ENCODE measurements at places on chromosomes 2 and 18.

DNA sequence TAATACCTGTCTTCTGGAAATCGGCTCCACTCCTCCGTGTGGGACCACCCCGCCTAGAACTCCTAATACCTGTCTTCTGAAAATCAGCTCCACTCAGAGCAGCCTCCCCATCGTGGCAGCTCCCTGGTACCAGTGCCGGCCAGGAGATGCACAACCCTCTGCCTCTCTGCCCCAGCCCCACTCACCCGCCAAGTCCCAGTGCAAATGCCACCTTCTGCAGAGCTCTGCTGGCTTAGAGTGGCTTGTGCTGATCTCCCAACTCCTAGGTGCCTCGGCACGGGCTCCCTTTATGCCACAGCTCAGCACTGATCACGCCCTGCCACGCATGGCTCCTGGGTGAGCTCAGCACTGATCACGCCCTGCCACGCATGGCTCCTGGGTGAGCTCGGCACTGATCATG lies 258.5 kb downstream of the HDAC4 start:
- DNase-seq = no peak

- DNase-seq = no peak
Measured at GRCh38 chr2:170222842-170223241, 44.9 kb downstream of the MYO3B start.

DNA sequence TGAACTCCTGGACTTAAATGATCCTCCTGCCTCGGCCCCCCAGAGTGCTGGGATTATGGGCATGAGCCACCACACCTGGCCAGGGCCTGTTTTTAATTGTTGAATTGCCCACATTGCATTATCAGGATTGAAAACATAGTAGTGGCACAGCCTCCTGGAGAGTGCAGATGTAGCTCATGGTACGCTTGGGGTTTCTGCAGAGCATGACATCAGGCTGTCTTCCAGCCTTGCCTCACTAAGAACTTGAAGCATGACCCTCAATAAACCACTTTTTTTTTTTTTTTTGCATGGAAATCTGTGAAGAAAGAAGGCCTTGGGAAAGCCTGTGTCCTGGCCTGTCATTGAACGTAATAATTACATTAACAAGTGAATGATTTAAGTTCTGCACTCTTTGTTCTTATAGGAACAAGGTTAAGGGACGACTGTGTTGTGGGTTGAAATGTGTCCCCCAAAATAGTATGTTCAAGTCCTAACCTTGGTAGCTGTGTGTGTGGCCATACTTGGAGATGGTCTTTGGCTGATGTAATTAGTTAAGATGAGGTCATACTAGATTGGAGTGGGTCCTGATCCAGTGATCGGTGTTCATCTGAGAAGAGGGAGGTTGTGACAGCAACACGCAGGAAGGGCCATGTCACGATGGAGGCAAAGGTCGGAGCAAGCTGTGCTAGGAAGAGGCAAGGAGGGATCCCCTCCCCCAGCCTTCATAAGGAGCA lies 90.2 kb downstream of the AGAP1 start:
- no peak for DNase-seq

- no peak for DNase-seq
Measured at GRCh38 chr18:57845605-57846074, 42.5 kb upstream of the ATP8B1 start.

GRCh38 chr18:27605107-27605834 lies 420.2 kb upstream of the CHST9 start:
- DNase-seq = peak; percentile 44

- DNase-seq = no peak
Measured at GRCh38 chr2:226669905-226670304, 129.7 kb downstream of the IRS1 start.

GRCh38 chr2:11072550-11072949 lies 82.7 kb upstream of the SLC66A3 start:
- DNase-seq = no peak

DNA sequence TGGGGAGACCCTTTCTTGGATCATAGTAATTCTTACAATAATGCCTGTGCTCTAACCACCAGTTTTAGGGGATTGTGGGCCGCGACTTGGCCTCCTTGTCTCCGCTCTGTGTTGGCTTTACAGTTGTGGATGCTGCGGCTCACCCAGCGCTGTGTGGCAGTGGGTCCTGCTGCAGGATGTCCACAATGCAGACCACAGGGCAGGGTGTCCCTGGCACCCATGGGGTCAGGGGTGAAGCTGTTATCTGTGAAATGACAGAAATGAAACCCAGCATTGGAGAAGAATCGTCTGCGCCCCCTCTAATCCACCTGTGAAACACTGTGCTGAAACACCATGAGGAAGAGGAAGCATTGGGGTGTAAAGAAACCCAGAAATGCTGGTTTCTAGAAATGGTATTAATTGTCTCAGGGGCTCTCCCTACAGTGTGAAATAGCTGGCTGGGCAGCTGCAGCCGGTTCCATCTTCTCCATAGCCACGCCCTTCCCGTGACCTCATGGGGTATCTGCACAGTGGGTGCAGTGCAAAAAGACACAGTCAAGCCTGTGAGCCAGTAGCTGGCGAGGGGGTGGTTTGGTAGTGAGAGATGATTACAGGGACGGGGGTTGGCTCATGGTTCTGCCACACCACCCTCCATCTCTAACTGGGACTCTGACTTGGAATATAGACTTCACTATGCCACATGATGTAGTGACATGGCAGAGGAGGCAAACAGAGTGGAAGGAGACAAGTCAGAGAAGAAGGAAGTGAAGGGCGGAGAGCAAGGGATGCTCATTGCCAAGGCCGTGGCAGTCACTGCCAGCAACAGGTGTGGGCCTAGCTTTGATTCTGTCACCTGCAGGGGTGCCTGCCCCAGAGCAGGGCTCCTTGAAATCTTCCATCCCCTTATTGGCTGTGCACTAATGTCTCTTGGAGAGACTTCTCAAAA lies 16.2 kb downstream of the INPP4A start:
- no peak for DNase-seq

DNA sequence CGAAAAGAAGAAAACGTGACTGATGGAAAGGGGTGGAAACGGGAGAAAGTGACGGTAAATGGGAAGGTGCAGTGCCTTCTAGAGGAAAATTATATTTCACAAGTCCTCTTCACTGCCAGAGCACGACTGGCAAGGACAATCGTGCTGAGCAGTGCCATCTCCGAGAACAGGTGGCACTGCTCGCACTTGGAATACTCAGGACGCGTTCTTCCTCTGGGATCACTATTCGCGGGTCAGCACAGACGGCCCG lies 364 bp downstream of the STAT1 start:
- no peak for DNase-seq

- DNase-seq = peak; percentile 35
Measured at GRCh38 chr2:204260162-204260877, 285.0 kb upstream of the PARD3B start.

- no peak for DNase-seq
Measured at GRCh38 chr2:219542931-219543595, 546 bp downstream of the CHPF start.

- DNase-seq = no peak
Measured at GRCh38 chr2:120294008-120294340, 41.3 kb downstream of the RALB start.

GRCh38 chr18:65018184-65018583 lies 732.6 kb upstream of the CDH7 start:
- DNase-seq = no peak

DNA sequence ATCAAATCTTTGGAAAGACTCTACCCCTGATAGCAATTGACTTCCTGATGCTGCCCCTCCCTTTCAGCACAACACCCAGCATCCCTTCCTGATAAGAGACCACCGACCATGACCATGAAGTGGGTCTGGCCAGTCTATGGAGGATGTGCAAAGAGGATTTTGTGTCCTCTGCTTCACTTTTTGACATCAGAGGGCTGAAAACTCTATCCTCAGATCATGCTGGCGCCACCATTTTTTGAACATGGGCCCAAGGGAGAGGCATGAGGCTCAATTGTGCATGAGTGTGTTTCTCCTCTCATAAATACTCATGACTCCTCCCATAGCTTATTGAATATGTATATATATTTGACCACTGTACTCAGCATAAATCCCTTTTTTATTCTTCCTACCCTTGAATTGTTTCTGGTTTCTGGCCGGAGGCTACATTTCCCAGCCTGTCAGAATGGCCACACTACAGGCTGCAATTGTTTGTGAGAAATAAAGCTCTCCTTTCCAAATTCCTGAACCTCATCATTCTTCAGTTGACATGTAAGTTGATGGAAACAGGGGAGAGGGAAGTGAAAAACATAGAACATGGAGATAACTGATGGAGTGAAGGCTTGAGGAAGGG lies 314.1 kb downstream of the MYCN start:
- no peak for DNase-seq

DNA sequence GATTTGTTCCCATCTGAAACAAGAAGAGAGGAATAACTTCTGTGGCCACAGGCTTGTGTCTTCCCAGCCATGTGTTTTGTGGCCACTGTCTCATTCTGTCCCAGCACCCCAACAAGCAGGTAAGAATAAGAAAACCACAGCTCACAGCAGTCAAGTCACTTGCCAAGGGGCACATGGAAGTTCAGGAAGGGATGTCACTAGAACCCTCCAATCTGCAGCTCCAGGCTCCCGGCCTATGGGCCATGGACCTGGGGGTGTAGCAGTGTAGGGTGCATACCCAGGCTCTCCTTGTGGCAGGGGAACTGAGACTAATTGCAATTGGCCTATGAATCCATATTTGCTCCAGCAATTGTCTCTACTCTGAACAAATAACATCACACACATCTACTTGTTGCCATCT lies 112.5 kb downstream of the TFCP2L1 start:
- no peak for DNase-seq

GRCh38 chr2:229695961-229696360 lies 18.4 kb downstream of the DNER start:
- no peak for DNase-seq

DNA sequence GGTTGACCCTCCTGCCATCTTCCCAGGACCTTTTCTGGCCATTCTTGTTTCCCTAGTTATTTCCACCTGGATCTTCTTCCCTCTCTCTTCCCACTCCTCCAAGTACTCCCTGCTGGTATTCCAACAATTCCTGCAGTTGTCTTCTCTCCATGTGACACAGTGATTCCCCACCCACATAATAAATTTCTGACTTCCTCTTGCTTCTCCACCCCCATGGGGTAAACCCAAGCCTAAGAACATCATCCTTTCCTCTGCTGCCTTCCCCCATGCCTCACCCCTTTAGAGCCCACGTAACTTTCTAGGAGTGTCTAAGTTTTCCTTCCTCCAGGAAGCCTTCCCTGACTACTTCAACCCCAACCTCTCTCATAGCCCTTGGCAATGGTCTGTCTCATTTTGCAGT lies 72.6 kb downstream of the CELF4 start:
- no peak for DNase-seq

- DNase-seq = no peak
Measured at GRCh38 chr18:41643427-41643826, 311.6 kb upstream of the PIK3C3 start.

- no peak for DNase-seq
Measured at GRCh38 chr2:208147759-208148158, 1.8 kb upstream of the CRYGB start.

GRCh38 chr2:86204458-86204857 lies 5.2 kb downstream of the MRPL35 start:
- no peak for DNase-seq

GRCh38 chr18:8231316-8231715 lies 377.9 kb upstream of the RAB12 start:
- no peak for DNase-seq

- DNase-seq = no peak
Measured at GRCh38 chr2:12769492-12770105, 52.9 kb downstream of the TRIB2 start.

GRCh38 chr18:75112186-75113096 lies 96.5 kb downstream of the PTGR3 start:
- DNase-seq = no peak

GRCh38 chr18:72091369-72091768 lies 452.8 kb downstream of the CBLN2 start:
- DNase-seq = no peak

DNA sequence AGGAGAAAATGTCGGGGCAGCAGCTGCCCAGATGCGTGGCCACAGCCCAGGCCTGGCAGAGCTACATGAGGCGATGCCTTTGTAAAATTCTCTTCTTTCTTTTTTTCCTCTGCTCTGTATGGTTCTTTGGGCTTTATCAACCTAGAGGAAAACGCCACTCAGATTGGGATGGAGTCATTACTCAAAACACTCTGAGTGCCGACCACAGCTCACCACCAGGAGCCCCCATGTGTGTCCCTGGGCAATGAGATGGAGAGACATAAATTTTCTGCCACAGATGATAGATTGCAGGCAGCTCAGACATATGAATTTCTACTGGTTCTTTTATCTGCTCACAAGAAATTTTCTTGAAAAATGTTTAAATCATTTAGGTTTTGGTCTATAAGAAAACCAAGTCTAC lies 56.0 kb downstream of the PARD6G start:
- no peak for DNase-seq

DNA sequence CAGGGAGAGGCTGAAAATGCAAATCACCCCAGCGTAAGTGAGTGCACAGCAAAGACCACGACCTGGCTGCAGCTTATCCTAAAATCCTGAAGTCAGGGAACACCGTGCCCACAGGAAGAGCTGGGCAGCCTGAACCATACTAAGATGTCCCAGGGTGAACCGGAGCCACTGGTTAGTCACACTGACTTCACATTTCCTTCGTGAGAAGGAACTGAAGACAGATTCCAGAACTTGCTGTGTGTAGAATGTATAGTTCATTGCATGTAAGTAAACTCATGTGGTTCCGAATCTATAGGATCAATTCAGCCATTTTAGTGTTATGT lies 84.6 kb upstream of the NDUFV2 start:
- DNase-seq = no peak

- DNase-seq = no peak
Measured at GRCh38 chr2:32942793-32943485, 3.8 kb upstream of the LTBP1 start.

DNA sequence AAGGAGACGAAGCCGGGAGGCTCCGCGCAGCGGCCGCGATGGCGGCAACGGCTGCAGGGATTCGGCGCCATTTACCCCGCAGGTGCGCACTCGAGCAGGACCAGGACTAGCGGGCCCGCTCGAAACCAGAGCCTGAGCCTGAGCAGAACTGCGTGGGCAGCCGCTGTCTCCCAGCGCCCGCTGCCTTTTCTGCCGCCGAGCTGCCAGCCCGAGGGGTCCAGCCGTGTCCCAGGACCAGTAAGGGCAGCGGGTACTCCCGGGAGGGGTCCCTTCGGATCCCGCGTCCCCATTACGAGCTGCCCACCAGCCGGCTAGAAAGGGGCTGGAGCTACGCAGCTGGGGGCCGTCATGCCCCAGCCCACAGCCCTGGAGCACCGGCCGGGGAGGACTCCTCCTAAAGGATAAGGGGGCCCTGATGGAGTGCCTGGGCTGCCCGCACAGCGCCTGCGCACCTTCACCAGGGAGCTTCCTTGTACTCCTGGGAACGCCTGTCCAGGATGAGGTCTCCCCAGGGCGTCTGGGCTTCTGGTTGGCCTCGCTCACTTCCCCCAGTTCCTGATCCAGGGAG lies 9.9 kb downstream of the ALPP start:
- no peak for DNase-seq

DNA sequence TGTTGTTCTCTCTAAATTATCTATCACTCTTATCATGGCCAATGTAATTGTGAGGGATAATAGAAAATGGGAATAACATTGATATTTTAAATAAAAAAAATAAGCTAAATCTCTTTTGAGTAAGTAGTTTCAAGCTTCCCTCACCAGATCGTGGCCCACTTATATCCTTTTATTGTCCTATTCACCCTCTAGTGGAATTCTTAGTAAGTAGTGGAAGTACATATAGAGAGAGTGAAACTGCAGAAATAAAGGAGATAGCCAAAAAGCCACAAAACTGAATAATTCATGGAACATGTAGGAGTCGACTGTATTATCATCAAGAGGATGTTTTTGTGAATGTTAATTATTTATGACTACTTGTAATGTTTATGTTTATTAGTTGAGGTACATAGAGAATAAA lies 66.1 kb upstream of the DTNA start:
- no peak for DNase-seq

All from NCI-H1417 treated with DMSO at 0.1 percent for 48 hours (cell line).